ENCODE measurements at places on chromosomes 6 and 20.
A peak's percentile ranks its signal among the peaks of the same experiment; 100 is the strongest.

- peak; percentile 47 for DNase-seq
Observed at GRCh38 chr6:15491255-15491985, 171.4 kb downstream of the DTNBP1 start.

GRCh38 chr6:81561071-81561564, 191.4 kb downstream of the TENT5A start:
- DNase-seq: no peak

DNA sequence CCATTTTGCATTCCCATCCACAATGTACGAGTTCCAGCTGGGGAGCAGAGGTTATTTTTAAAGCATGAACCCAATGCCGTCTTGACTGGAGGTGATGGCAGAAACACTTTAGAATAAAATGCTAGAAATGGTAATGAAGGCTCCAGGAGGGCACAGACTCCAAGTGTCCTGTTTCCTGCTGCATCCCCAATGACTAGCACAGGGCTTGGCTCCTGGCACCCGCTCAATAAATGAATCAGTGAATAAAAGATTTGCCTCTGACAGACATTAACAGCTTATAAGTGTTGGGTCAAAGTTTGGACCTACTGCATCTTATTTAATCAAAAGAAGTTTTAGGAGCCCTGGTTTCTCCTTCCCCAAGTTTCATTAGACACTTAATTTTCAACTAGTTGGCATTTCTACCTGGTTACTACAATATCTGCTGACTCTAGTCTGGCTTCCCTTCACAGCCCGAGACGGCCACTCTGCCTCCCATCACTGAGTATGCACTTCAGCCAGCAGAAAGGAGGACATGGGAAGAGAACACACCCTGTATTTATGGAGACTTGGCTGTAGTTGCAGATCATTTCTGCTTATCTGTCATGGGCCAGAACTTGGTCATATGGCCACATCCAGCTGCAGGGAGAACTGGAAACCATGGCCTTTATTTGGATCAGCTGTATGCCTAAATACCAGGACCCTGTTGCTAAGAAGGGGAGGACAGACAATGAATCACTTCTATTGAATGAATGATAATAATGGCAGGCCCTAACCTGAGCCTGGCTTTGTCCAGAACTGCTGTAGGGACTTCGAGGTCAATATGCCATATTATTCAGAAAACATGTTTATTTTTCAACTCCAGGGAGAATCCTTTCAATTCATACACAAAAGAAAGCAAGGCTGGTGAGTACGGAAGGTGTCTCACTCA, 63.1 kb downstream of the TTI1 start:
- DNase-seq: no peak

- no peak for DNase-seq
Observed at GRCh38 chr20:4112481-4113421, 97.4 kb upstream of the RNF24 start.

- DNase-seq: no peak
Observed at GRCh38 chr20:34350095-34350494, 13.0 kb upstream of the ITCH start.

DNA sequence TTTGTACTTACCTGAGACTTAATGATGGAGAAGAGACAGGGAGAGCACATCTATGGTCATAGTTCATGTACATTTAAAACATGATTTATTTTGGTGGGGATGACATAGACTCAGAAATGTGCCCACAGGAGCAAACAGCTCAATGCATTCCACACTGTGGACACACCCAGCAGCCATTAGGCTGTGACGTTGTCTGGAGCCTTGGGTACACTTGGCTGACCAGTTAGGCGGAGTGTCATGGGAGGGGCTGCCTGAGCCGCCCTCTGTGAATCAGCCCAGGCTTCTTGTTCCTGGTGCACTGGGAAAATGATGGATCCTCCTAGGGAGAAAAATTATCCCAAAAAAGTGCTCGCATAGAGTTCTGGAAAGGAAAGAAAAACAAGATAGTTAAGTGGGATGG, 231.0 kb upstream of the GMDS start:
- no peak for DNase-seq

GRCh38 chr20:17665756-17666155, 16.3 kb downstream of the RRBP1 start:
- no peak for DNase-seq

DNA sequence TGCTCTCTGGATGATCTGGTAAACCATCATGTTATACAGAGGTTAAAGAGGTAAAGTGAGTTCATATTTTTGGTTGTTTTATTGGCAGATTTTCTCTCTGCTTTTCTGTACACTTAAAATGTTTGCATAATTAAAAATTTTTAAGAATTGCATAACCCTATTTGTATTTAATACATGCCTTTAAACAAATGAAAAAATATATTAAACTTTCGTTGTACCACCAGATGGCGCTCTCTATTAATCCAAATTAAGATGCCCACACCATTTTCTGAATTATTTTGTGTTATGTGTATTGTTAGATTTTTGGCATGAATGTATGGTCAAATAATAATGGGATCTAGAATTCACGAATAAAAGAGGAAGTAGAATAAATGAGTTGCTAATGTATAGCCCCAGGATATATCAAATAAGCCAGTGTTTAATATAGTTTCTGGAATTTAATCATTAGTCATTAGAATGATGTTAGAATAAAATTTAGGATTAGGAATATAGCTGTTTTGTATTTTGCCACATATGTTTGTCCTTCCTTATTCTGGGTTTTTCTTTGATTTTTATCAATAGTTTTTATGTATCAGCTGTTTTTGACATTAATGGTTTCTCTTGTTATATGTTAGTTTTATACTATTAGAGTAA, 38.9 kb downstream of the SMAP1 start:
- DNase-seq: no peak

- DNase-seq: no peak
Observed at GRCh38 chr6:134077301-134077700, 24.9 kb upstream of the SLC2A12 start.

DNA sequence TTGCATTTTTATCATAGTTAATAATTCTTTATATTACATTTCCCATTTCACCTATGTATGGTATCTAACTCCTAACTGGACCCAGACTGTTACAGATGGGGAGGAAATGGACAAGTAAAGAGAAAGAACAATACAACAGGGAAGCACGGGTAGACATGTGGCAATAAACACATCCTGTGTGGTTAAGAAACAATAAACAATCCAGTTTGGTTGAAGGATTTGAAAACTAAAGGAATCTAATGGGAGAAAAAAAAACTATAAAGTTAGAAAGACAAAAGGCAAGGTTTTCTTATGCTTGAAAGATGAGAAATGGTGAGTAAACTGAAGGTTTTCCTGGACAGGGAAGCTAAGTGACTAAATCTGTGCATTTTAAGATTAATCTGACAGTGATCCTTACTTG, 34.9 kb upstream of the ALDH8A1 start:
- DNase-seq: no peak

DNA sequence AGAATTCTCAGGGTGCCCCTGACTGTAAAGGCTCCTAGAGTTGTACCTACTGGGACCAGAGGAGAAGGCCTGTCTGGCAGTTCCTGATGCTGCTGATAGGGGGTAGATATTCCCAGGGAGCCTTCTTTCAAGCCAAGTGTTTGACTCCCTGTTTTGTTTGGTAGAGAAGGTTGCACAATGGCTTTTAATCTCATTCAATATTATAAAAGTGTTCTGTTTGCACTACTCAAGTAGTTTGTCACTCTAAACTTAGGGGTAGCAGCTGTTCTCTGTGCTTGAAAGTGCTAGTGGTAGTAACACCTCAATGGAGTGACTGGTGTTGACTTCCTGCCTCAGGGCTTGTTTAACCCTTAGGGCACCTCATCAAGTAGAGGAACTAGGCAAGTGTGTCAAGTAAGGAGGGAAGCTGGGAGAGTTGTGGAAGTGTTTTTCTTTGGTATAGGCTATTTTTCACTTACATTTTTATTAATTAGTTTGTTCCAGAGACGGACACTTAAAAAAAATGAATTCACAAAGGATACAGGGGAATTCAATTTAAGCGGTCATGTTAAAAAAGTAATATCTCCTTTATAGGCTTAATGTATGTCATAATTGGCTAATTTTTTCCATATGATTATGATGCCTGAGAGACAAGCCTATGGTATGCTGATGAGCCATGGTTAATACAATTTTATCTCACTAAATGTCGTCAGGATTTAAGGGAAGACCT, 38.1 kb downstream of the BICRAL start:
- no peak for DNase-seq

GRCh38 chr6:119830494-119831295, 481.1 kb upstream of the MAN1A1 start:
- DNase-seq: no peak

DNA sequence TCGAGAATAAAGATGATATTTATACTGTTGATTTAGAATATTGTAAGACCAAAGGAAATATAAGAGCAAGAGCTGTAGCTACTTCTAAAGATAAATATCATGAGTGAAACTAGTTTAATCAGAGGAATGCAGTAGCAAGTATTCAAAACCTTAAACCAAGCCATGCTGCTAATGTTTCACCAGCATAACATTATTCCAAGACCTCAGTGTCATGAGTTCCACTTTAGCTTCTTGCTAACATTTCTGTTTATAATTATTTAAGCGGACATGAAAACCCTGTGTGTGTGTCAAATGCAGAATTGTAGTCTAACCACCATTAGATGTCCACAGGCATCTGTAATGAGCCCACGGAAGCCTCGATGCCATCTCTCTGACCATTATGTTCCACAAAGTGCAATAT, 752.6 kb upstream of the MARCKS start:
- no peak for DNase-seq

- DNase-seq: peak; percentile 47
Observed at GRCh38 chr6:134097114-134097707, 44.8 kb upstream of the SLC2A12 start.

GRCh38 chr6:81801489-81801888, 49.0 kb upstream of the TENT5A start:
- DNase-seq: no peak

DNA sequence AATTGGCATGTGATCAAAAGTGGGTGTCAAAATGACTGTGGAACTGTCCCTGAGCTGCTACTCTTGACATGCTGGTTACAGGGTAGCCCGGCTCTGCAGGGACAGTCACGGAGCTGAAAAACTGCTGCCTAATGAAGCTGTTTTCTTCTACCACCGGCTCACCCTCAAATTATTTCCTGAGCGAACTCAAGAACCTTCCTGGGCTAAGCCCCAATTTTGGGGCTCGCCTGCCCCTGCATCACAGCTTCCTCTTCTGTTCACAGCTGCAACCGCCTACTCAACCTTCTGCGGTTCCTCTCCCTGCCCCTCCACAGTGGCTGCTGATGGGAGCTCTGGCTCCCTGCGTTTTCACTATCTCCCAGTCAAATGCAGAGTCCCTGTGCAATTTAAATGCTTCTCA, 110.8 kb upstream of the MLN start:
- peak; percentile 18 for DNase-seq

DNA sequence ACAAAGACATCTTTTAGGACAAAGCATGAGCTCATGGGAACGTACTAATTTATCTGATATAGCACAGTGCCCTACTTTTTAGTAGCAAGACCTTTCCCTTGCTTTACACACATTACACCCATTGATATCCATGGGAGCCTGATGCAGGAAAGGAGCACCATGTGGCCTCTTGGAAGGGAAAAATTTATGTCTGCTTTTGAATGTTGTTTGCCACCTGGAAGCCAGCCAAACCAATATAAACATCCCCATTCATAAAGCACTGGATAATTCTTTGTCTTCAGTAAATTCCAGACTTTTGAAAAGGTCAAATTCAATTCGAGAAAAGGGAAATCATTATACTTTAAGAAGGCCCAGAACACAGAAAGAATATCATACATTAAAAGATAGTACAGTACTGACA, 152.3 kb upstream of the BEND6 start:
- no peak for DNase-seq

GRCh38 chr6:3151691-3152090, 5.7 kb downstream of the TUBB2A start:
- no peak for DNase-seq

- DNase-seq: no peak
Observed at GRCh38 chr20:16821211-16822089, 73.3 kb downstream of the OTOR start.

DNA sequence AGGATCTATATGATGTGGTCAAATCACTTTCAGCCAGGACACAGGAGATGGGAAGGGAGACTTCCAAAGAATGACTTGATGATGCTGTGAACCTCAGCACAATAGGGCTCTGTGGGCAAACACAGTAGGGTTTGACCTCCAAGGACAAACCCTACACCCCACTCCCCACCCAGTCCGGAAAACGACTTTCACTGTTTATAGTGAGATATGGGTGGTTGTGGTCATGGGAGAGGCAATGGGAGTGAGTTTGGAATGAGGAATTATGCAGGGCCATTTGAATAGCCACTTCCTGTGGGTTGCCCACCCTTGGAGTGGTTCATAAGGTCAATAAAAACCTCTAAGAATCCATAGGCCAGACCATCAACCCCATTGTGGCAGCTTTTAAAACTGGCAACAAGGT, 38.4 kb upstream of the PRND start:
- no peak for DNase-seq

GRCh38 chr20:19609642-19610223, 148.3 kb upstream of the RIN2 start:
- DNase-seq: no peak

GRCh38 chr6:36594816-36595643, 868 bp downstream of the SRSF3 start:
- DNase-seq: no peak

GRCh38 chr6:42354702-42355101, 97.0 kb downstream of the TRERF1 start:
- no peak for DNase-seq

GRCh38 chr6:46032110-46032998, 16.7 kb upstream of the CLIC5 start:
- no peak for DNase-seq

GRCh38 chr6:124798942-124799496, 163.2 kb upstream of the RNF217 start:
- no peak for DNase-seq

GRCh38 chr6:157766901-157767774, 55.9 kb upstream of the SNX9 start:
- DNase-seq: no peak

GRCh38 chr20:23403751-23404150, 17.5 kb downstream of the NAPB start:
- DNase-seq: no peak

DNA sequence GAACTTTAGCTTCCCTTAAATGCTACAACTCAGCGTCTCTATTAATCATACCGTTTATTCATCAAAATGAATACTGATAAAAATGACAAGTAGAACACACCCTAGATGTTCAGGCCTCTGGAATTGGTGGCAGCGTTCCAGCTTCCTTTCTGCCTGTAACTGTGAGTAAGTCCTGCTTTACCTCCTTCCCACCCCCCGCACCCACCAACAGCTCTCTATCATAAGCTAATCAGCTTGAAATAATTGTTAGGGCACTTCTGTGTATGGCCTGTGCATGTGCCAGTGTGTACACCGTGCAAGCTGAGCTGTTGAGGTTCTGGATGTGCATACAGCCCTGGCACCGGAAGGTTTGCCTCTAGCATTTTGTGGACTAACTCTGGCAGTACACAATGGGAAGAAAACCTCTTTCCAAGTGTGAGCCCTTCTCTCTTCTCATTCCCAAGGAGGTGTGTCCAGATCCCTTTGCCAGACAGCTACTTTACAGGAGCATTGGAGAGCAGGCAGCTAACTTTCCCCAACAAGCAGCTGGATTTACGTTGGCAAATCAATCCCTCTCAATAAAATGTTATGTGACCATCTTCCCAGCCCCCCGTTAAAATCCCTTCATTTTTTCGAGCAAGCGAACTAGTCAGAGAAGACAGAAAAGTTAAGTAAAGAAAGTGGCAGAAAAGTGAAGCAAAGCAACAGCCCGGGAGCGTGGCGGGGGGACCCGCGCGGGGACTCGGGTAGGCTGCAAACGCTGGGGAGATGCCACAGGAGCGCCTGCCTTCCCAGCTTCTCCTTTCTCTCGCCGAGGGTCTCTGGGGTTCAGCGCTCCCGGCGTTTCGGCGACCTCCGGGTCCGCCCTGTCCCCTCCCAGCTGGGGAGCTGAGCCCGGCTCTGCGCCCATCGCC, 803 bp upstream of the ADGRG6 start:
- no peak for DNase-seq

All from stimulated activated CD4-positive, alpha-beta T cell treated with anti-CD3 and anti-CD28 coated beads, Interleukin-12 subunit alpha, Interleukin-12 subunit beta, amount 100 ng/mL, for 24 hours (primary cell).